ENCODE measurements at places on chromosomes 3 and 15.

- no peak for DNase-seq
These were observed 86.4 kb upstream of the TTBK2 start for GRCh38 chr15:43006991-43007390.

DNA sequence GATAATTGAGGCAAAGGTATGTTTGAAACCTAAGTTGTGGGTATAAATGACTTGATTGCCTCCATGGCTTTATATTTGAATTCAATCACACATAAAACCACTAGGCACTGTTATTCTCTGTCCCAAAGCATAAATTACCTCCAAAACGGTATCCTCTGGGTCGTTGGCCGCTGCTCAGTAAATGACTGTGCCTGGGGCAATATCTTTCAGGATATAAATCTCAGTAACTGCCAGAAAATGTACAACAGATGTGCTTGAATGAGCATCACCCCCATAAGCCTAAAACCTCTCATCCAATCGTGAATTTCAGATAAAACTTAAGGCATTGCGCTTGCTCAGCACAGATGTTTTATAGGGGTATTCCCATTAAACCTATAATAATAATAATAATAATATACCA is 19.0 kb upstream of the C3orf49 start:
- DNase-seq = no peak

- DNase-seq = peak; percentile 32
These were observed 124.4 kb downstream of the HCN4 start for GRCh38 chr15:73244333-73244732.

DNA sequence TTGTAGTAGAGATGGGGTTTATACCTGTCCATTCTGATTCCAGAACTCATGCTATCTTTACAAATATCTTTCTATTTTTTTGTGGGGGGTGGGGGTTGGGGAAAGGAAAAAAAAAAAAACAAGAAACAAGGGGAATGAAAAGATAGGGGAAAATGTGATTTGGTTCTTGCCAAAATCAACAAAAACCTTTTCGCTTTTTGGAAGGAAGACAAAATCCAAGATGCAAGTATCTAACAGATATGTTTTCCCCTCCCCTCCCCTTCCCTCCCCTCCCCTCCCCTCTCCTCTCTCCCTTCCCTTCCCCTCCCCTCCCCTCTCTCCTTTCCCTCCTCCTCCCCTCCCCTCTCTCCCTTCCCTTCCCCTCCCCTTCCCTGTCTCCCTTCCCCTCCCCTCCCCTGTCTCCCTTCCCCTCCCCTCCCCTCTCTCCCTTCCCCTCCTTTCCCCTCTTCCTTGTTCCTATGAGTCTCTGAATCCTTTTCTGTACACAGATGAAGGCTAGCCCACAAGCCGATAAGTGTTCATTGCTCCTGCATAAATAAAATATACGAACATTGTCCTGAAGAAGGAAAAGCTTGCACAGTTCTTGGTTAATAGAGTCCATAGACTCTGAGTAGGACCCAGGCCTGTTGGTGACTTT is 551.9 kb downstream of the EDEM1 start:
- no peak for DNase-seq

- DNase-seq = no peak
These were observed 43.9 kb upstream of the BHLHE40 start for GRCh38 chr3:4935347-4935746.

DNA sequence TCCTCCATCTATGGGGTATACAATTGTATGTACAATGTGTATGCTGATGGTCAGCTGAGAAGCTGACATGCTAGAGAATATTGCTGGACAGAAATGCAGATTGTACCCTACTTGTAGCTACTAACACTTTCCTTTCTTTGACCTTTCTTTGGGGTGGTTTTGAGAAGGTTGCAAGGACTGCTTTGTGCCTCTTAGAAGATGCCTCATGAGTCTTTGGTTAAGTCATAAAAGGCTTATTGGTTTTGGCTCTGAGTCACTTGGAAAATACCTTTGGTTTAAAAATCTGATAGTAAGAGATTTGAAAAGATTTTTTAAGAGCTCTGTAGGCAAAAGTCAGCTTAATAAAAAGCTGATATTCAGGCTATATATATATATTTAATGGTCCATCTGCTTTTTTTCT is 71.5 kb downstream of the ZMAT3 start:
- DNase-seq = no peak

- no peak for DNase-seq
These were observed 12.0 kb downstream of the ARIH1 start for GRCh38 chr15:72486144-72486543.

DNA sequence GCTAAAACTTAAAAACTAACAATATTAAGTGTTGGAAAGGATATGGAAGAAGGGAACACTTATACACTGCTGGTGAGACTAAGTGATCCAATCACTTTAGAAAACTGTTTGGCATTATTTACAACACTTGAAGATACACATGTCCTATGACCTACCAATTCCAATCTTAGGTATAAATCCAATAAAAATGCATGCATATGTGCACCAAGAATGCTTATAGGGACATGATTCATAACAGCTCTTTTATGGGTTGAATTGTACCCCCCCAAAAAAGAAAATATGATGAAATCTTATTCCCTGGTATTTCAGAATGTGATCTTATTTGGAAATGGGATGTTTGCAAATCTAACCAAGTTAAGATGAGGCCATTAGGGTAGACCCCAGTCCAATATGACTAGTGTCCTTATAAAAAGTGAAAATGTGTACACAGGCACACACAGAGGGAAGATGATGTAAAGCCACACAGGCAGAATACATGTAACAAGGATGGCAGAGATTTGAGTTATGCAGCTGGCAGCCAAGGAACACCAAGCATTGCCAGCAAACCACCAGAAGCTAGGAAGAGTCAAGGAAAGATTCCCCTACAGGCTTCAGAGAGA is 15.3 kb downstream of the CCR8 start:
- DNase-seq = no peak

DNA sequence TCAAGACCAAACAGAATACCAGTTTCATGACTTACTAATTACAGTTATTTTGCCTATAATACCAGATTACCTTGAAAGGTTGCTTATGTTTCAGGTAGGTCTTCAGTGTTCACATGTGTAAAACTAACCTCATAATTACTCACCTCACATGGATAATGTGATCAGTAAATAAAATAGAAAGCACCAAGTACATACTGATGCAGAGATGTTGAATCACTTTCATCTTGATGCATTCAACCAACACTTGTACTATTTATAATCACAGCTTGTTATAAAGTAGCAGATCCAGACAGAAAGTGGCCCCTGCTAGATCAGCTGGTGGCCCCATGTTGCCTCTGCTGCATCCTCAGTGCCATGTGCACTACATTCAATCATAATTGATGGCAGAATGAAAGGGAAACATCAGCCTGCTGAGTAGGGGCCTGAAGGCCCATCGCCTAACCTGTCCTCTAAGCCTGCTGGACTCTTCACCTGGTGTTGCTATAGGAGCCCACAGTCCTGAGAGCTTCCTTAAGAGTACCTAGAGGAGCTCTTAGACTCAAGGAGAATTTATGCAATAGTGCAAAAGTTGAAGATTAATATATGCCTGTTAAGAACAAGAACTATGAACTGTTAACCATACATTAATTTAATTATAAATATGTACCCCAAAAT is 154.3 kb downstream of the PLCL2 start:
- DNase-seq = no peak

DNA sequence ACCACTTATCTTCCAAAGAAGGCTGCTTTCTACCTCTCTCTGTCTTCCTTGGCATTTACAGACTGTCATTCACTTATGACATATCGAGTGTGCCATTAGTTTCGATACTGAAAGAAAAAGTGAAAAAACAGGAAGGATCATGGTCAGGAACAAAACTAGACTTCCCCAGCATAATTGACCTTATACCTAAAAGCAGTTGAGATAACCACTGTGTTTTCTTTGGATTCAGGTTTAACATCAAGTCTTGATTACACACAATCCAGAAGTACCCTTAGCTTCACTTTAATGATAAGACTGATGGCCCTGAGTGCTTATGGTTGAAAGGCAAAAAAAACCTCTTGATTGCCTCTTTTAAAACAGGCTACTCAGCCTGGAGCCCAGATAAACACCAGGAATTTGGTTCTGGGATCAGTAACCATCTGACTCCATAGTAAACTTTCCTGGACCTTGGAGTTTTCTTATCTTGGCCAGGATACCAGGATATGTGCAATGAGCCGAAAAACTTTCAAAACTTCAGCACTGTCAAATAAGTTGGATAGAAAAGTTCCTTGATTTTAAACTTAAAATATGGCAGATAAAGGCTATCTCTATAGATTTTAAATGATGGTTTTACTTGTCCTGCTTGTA is 5.0 kb upstream of the UACA start:
- no peak for DNase-seq

GRCh38 chr3:181176601-181177000 is 187.1 kb upstream of the DNAJC19 start:
- peak; percentile 44 for DNase-seq

- no peak for DNase-seq
These were observed 283.2 kb upstream of the SUCLG2 start for GRCh38 chr3:67937498-67938118.

DNA sequence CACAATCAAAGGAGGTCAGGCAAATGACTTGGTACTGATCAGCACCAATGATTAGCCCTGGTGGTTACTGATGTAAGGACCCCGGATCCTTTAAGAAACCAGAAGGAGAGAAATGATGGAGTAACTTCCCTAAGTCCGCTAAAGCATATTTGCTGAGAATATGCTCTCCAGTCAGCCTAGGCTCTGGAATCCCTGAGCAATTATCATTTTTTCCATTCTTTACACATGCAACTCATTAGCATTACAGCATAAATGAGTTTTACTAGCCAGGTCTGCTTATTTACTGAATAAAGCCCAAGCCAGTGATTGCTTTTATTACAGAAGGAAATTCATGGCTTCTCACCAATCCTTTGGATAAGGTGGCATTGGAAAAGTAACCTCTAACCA is 139.2 kb upstream of the WNT5A start:
- no peak for DNase-seq

DNA sequence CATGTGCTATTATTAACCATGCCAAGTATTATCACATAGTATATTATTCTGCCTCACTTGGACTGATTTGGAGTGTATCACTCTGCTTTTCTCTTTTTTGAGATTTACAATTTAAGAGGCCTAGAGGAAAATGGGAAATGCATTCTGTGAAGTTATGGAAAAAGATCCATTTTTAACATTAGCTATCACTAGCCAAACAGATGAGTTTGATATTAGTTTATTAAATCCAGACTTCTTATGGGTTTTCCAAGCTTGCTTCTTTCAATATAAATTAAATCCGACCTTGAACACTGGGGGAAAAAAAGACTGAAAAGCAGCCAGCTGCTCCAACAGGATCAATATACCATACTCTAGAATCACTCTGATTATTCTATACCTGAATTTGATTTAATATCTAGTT is 30.1 kb upstream of the PLOD2 start:
- DNase-seq = no peak

- DNase-seq = no peak
These were observed 452.6 kb downstream of the TAFA4 start for GRCh38 chr3:68479779-68480178.

- peak; percentile 98 for DNase-seq
These were observed at the start of gene RPSA for GRCh38 chr3:39406368-39407258. Gene RPSA (plus strand): TSS chr3:39406720. CDS start chr3:39407654, 934 bp downstream.

GRCh38 chr15:69887009-69887408 is 210.7 kb downstream of the TLE3 start:
- no peak for DNase-seq

GRCh38 chr3:17070161-17070959 is 185.6 kb downstream of the PLCL2 start:
- DNase-seq = peak; percentile 58

DNA sequence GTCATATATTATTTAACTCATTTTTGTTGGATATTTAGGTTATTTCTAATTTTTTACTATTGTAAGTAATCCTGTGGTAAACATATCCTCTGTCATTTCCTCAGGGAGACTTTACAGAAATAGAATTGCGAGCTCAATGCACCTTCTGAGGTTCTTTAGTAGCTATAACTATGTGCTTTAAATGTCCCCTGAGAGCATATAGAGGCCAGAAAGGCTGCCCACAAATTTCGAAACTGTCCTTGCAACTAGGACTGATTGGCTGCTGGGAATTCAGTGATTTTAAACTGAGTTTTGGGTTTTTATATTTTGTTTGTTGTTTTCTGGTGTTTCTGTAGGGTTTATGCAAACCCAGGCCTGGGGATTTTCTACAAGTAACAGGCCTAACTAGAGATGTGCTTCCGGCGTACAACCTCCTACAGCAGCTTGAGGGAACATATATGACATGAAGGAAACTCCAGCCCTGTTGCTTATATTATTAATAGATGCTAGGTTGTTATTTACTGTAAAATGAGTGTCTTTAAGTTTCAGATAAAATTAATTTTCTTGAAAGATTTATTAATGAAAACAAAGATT is 29.1 kb upstream of the P4HTM start:
- no peak for DNase-seq

- no peak for DNase-seq
These were observed 34.1 kb downstream of the ATP13A5 start for GRCh38 chr3:193344486-193344885.

DNA sequence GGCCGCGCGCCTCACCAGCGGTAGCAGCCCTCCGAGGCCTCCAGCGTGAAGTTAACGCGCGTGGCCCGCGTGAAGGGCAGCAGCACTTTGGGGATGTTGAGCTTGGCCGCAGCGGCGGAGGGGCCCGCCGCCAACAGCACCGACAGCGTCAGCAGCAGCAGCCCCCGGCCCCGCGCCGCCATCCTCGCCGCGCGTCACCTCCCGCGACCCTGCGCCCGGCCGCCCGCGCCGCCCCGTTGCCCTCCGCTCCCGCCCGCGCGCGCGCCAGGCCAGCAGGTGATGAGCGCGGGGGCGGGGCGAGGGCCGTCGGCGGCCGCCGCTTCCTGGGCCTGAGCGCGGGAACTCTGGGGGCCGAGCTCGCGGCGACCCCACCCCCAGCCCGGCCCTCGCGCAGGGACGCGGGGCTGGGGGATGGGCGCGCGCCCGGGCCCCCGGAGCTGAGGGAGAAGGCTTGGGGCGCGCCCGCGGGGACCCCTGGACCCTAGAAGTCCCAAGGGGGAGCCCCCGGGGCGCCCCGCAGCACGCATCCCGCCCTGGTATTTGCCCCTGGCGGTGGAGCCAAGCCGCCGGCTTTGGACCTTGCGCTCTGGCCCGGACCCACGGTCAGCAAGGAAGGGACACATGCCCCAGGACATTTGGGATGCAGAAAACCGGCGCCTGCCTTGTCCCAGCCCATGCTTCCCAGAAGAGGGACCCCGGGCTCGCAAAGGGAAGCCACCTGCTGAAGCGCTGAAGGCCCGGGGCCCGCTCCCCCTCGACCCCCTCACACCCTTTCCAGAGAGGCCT is at the start of gene NUP210:
TSS of gene NUP210 (minus strand) at position 278 of the 786 bp plus-strand sequence. CDS start at position 182, 96 bp downstream.
- peak; percentile 82 for DNase-seq

DNA sequence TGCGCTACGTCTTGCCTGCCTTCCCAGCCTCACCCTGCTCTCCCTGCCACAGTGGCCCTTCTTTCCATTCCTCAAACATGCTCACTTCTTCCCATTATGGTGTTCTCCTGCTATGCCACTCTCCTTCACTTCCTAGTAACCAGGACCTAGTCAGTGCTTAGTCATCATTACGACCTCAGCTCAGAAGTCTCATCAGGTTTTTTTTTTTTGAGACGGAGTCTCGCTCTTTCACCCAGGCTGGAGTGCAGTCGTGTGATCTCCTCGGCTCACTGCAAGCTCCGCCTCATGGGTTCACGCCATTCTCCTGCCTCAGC is 149.5 kb downstream of the GREM1 start:
- no peak for DNase-seq
